ENCODE measurements at places on chromosomes 3 and 15.

DNA sequence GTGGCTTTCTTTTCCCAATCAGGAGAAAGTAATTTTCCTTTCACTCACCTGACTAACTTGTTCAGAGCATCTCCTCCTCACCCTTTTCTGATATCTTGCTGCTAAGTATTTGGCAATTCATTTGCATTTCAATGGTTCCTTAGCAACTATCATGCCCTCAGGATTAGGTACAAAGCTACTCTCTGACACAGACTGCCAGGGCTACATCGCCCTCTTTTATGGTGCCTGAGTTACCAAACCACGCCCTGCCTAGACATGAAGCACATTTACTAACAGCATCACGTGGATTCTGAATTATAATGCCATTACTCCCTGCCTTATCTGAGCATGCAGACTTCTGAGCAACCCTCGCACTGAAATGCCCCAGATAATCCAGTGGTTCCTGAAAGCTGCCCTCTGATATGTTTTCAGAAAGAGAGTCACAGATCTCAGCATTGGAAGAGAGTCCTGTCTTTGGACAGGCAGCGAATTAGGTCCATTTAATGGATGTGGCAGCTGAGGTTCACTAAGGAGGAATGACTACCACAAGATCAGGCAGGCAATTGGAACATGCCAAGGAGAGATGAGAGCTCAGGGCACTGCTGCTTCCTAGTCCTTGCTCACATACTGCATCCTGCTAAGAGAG lies 14.5 kb downstream of the EPHB1 start:
- no peak for DNase-seq

- no peak for DNase-seq
These were observed 202.4 kb upstream of the PRICKLE2 start for GRCh38 chr3:64427671-64428070.

- DNase-seq: peak; percentile 9
These were observed 29.5 kb downstream of the RAD54L2 start for GRCh38 chr3:51568036-51568435.

- DNase-seq: no peak
These were observed 198.4 kb downstream of the KCNH8 start for GRCh38 chr3:19346759-19347158.

- no peak for DNase-seq
These were observed 1.3 kb downstream of the TLE3 start for GRCh38 chr15:70096215-70097062.

- no peak for DNase-seq
These were observed 5.3 kb upstream of the BCL6 start for GRCh38 chr3:187750513-187751123.

- peak; percentile 51 for DNase-seq
These were observed 53.1 kb upstream of the ULK4 start for GRCh38 chr3:42014921-42015533.

- DNase-seq: no peak
These were observed 24.6 kb downstream of the ITPR1 start for GRCh38 chr3:4517643-4518311.

DNA sequence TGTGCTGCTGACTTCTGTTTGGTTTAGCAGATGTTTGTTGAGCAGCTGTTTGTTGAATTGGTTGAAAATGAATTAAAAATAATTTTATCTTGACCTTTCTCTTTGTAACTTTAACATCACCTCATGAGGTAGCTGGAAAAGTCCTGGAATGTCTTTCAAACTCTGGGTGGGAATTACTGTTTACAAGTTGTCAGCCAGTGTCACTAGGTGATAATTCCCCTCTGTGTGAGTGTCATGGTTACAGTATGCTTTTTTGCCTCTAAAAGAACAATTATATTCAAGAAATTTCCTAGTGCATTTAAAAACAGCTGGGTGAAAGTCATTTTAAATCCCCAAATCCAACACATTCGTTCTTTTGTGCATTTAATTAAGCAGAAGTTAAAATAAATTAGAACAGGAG lies 113.2 kb downstream of the PTPRG start:
- no peak for DNase-seq

DNA sequence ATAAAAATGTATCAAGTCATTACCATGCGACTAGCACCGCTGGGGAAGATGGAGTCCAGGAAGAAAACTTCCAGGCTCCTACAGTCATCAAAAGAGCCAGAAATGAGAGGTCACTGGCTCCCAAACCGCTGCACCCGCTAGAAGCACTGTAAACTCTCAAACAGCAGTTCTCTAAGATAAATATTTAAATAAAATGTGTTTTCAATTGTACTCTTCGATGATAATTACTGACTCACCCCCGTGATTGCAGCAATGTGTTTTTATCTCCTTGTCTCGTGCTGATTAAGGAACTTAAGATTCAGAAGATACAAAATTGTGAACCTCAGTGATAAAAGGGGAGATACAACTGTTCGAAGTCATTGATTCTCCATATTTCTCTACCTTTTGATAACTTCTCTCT lies 45.8 kb upstream of the FOXP1 start:
- no peak for DNase-seq

GRCh38 chr15:30984542-30984941 lies 6.9 kb downstream of the MTMR10 start:
- no peak for DNase-seq

GRCh38 chr3:171649911-171650592 lies 160.2 kb downstream of the PLD1 start:
- DNase-seq: no peak

GRCh38 chr3:183504597-183504996 lies 50.9 kb downstream of the KLHL6 start:
- DNase-seq: no peak

- no peak for DNase-seq
These were observed 65.1 kb upstream of the LCTL start for GRCh38 chr15:66630801-66631351.

- no peak for DNase-seq
These were observed 201.0 kb upstream of the BCL6 start for GRCh38 chr3:187946163-187946691.

DNA sequence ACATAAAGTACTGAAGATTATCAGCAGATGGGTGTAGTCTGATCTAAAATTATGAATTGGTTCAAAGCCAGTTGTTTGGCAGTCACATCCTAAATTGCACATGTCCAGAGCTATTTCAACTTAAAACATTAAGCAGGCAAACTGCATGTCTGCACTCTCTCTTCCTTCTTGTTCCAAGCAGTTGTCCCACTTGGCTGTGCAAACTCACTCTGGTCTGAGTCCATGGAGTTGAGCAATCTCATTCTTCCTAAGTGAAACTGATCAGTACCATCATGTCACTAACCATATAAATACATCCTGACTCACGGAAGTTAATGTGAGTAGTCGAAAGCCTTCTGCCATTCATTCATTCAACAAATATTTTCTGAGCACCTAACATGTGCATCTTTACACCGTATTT lies 353.0 kb downstream of the ROBO1 start:
- no peak for DNase-seq

DNA sequence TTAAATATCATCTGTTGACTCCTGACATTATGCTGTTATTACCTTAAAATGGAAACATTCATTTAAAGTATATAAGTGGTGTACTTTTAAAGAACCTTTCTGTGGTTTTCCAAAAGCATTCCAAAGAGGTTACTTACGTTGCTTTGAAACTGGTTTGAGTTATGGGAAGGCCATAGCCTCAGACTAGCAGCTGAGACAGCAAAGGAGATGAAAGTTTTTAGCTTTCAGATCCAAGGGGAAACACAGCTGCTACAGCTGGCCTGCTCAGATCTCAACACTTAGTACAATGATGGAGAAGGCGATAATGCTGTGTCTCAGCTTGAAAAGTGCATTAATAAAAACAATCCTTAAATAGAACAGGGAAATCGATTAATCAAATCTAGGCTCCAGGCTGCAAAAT lies 921.1 kb downstream of the ROBO1 start:
- DNase-seq: no peak
